Right forelimb (tissue), 1 donor: ENCODE measurements at places on chromosomes 3 and 15.

- no peak for DNase-seq
These were observed 91.5 kb downstream of the TBC1D2B start for GRCh38 chr15:77985931-77986480.

GRCh38 chr3:14378415-14378814 lies 24.0 kb upstream of the SLC6A6 start:
- DNase-seq, result no peak

GRCh38 chr3:4888913-4889846 lies 90.1 kb upstream of the BHLHE40 start:
- DNase-seq, result no peak

- no peak for DNase-seq
These were observed 725.3 kb downstream of the SI start for GRCh38 chr3:164352991-164353390.

DNA sequence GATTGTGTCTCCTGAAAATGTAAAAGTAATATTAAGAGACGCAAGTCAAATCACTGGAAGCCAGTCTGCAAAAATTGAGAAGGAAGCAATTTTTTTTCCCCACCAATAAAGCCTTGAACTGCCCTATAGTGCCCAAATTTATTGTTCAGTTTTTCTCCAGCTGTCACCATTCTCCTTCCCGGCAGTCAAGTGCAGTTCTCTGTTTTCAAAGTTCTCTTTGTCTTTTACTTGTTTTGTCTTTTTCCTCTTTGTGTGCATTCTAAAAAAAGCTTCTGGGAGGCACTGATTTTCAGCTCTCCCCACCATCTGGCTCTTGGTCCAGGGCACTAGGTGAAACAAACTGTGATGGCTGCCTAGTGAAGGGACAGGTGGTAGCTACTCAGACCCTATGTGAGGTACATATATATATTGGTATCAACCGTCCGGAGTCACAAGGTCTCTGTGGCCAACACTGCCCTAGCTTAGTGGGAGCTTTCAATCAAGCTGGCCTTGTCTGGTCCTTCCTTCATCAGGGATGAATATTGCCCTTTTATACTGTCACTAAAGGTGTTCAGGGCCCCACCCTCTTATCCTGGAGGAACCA lies 6.1 kb upstream of the CLRN1 start:
- no peak for DNase-seq

DNA sequence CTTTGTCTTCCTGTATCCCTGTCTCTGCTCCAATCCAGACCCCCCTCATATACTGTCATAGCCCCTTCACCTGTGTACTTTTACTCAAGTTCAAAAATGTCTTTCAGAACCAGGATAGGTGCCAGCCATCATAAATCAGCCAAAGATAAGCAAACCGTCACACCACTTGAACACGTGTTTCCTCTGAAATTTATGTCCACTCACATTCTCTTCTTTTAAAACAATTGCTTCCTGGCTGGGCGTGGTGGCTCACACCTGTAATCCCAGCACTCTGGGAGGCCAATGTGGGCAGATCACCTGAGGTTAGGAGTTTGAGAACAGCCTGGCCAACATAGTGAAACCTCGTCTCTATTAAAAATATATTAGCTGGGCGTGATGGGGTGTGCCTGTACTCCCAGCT lies 74.1 kb downstream of the IGF2BP2 start:
- DNase-seq, result no peak

DNA sequence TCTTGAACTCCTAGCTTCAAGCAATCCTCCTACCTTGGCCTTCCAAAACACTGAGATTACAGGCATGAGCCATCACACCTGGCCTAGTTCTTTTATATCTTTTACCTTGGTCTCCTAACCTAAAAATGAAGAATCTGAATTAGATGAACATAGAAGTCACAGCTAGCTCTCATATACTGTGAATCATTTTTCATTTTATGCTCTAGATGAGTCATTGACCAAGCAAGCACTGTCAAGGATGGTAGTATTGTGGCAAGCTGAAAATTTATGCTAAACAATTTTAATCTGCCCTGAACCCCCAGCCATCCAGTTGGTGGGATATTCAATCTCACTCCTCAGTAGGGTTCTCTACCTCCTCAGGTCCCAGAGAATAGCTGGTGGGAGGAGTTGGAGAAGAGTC lies 48.3 kb upstream of the DNAJC13 start:
- no peak for DNase-seq

DNA sequence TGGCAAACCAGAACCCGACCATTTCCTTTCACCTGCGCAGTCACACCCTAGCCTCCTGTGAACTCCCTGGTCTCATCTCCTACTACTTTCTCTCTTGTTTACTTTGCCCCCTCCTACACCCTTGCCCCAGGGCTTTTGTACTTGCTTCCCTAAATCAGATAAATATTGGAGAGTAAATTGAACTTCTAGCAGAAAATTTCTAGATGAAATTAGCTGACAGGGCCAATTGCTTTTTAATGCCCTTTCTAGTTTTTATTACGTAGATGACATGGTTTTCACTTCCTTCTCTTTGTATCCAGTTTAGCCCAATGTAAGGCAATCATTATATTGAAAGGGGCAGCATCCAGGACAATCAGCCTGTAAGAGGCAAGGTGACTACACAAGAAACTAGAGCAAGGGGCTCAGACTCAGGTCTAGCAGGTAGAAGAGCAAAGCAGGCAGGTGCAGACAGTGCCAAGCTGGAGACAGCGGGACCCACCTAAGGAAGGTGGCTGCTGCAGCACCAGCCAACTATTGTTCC lies 56.2 kb upstream of the TOPAZ1 start:
- no peak for DNase-seq

- DNase-seq, result no peak
These were observed 4.6 kb upstream of the ABCC5 start for GRCh38 chr3:184022323-184022722.

GRCh38 chr3:194389269-194389668 lies 9.8 kb downstream of the GP5 start:
- DNase-seq, result no peak

- DNase-seq, result no peak
These were observed 27.6 kb downstream of the TBC1D2B start for GRCh38 chr15:78049691-78050440.

GRCh38 chr3:64928683-64929082 lies 240.9 kb upstream of the ADAMTS9 start:
- no peak for DNase-seq

DNA sequence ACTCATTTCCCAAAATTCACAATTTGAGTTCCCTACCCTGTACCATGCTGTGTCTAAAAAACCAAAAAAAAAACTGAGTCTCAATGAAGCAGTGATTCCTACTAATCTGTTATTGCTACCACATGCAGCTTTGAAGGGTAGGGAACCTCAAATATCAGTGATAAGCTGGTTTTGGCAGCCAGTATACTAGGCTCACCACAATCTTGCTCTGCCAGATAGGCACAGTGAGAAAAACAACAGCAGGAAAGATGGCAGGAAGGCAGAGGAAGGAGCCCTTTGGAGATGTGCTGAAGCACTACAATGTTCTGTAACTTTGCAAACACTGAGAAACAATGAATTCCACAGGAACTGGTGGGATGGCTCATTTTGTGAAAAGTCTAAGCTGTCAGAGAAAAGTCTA lies 96.9 kb upstream of the UBP1 start:
- no peak for DNase-seq

DNA sequence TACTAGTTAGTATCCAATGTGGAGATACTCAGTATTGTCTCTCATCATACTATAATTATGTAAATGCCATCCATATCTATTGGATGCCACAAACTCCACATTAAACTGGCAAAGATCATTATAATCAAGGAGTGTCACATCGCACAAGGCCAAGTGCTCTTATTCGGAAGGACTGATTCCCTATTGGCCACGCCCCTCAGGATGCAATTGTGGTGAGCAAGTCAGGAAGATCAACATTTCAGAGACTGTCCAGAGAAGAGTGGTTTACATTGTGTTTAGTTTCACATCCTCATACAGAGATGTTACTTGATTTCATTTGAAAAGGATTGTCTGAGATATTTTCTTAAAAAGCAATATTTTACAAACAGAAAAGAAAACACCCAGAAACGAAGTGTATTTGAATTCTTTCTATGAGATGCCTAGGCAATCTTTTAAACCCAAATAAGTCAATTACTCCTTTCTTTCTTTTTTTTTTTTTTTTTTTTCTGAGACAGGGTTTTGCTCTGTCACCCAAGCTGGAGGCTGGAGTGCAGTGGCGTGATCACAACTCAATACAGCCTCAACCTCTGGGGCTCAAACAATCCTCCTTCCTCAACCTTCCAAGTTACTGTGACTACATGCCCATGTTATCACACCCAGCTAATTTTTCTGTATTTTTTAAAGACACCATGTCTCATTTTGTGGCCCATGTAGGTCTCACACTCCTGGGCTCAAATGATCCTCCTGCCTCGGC lies 369.1 kb downstream of the RBMS3 start:
- no peak for DNase-seq

GRCh38 chr3:125643172-125643571 lies 47.9 kb upstream of the OSBPL11 start:
- DNase-seq, result no peak

- DNase-seq, result no peak
These were observed 448.0 kb upstream of the NECTIN3 start for GRCh38 chr3:110623571-110623970.

GRCh38 chr3:94453864-94454263 lies 391.0 kb downstream of the NSUN3 start:
- no peak for DNase-seq

GRCh38 chr3:120052225-120052624 lies 42.0 kb downstream of the GSK3B start:
- DNase-seq, result no peak

DNA sequence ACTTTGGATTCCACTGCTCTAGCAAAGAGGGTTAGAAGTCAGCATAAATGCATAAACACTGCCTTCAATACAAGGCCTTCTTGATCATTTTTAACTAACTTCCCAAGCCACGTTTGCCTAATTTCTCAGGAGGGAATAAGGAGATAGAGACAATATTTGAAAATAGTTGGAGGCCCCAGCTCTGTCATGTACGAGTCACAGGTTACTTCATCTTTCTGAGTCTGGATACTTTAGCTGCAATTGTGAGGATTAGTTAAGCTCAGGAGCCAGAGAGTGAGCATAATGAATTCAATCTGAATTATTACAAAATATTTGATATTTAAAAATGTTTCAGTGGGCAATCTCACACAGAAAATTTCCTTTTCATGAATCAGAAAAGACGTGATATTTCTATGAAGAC lies 298.9 kb downstream of the SHOX2 start:
- DNase-seq, result no peak

DNA sequence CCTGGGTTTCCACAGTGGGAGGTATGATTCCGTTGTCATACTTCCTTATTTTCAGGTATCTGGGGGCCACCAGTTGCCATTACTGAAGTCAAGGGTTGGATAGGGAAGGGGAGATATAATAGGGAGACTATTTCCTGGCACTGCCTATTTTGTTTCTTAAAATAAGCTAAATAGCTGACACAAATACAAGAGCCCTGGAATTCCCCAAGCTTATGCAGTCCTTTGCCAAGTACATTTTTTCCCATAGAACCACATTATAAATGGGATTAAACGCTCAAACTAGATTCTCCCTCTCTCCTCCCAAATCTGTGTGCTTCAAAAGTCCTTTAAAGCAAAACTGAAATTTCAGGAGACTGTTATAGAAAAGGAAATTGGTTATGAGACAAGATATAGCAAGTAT lies 68.7 kb downstream of the AP4E1 start:
- DNase-seq, result no peak

- no peak for DNase-seq
These were observed 12.8 kb upstream of the SETMAR start for GRCh38 chr3:4290272-4290893.

- no peak for DNase-seq
These were observed 302.5 kb downstream of the ZNF621 start for GRCh38 chr3:40827226-40827625.

- peak; percentile 79 for DNase-seq
These were observed 123.4 kb upstream of the MEF2A start for GRCh38 chr15:99442252-99442897.

GRCh38 chr3:127257351-127257750 lies 30.5 kb downstream of the PRR20G start:
- no peak for DNase-seq

GRCh38 chr15:29129221-29129620 lies 140.4 kb downstream of the NSMCE3 start:
- DNase-seq, result no peak

DNA sequence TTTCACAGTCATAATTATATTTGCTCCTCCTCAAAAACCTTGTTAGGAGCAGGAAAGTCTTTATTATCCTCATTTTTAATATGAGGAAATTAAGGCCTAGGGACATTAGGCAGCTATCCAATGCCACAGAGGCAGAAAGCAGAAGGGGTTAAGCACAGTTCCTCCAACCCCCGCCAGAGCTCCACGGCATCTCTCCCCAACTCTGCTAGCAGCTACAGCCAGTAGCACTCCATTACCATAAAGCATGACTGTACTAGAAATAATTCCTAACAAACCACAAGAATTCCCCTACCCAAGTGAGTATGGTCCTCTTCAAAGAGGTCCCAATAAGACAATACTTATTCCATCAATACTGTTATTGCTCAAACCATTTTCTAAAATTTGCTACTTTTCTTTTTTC lies 9.8 kb downstream of the HEG1 start:
- DNase-seq, result no peak

DNA sequence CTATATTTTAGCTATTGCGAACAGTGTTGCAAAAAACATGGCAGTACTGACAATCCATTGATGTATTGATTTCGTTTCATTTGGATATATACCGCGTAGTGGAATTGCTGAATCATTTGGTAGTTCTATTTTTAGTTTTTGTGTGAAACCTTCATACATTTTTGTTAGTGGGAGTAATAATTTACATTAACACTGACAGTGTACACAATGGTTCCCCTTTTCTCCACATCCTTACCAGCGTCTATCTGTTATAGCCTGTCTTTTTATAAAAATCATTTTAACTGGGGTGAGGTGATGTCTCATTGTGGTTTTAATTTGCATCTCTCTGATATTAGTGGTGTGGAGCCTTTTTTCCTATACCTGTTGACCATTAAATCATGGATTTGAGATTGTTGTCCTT lies 392.4 kb upstream of the ALCAM start:
- no peak for DNase-seq

- no peak for DNase-seq
These were observed 60.1 kb downstream of the MEIS2 start for GRCh38 chr15:37040072-37040742.

DNA sequence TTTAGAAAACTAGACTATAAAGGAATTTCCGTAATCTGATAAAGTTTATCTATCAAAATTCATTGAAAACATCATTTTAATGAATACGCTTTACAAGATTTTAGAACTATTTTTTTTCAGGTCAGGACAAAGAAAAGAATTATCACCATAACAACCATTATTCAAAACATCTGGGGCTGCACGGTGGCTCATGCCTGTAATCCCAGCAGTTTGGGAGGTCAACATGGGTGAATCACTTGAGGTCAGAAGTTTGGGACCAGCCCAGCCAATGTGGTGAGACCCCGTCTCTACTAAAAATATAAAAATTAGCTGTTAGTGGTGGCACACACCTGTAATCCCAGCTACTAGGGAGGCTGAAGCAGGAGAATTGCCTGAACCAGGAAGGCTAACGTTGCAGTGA lies 260.4 kb downstream of the WNT5A start:
- DNase-seq, result no peak

GRCh38 chr3:127394031-127394430 lies 106.2 kb upstream of the PRR20G start:
- peak; percentile 20 for DNase-seq

GRCh38 chr15:31448635-31448979 lies 122.0 kb downstream of the KLF13 start:
- DNase-seq, result no peak

GRCh38 chr15:41408234-41408641 lies 5.9 kb upstream of the NDUFAF1 start:
- DNase-seq, result no peak
